CD4-positive, alpha-beta T cell treated with Interleukin-6 for 4 hours (primary cell): ENCODE measurements at places on chromosomes 2 and 18.

- DNase-seq = no peak
Measured at GRCh38 chr2:46079985-46080560, 217.1 kb upstream of the EPAS1 start.

- DNase-seq = no peak
Measured at GRCh38 chr2:227117027-227117426, 47.0 kb downstream of the COL4A4 start.

- DNase-seq = no peak
Measured at GRCh38 chr2:226079671-226080181, 680.2 kb downstream of the NYAP2 start.

DNA sequence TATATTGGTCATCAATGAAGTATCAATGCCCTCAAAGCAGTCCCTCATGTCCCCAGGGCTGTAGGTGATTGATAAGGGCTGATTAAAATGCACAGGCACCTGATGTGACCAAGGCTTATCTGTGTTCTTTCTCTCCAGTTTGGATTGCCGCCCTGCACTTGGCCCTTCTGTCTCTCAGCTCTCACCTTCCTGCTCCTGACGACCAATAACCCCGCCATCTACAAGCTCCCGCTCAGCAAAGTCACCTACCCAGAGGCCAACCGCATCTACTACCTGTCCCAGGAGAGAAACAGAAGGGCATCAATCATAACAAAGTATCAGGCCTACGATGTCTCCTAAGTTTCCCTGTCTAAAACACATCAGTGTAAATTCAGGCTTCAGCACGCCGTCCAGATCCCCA, 41.8 kb upstream of the SLC14A1 start:
- no peak for DNase-seq

DNA sequence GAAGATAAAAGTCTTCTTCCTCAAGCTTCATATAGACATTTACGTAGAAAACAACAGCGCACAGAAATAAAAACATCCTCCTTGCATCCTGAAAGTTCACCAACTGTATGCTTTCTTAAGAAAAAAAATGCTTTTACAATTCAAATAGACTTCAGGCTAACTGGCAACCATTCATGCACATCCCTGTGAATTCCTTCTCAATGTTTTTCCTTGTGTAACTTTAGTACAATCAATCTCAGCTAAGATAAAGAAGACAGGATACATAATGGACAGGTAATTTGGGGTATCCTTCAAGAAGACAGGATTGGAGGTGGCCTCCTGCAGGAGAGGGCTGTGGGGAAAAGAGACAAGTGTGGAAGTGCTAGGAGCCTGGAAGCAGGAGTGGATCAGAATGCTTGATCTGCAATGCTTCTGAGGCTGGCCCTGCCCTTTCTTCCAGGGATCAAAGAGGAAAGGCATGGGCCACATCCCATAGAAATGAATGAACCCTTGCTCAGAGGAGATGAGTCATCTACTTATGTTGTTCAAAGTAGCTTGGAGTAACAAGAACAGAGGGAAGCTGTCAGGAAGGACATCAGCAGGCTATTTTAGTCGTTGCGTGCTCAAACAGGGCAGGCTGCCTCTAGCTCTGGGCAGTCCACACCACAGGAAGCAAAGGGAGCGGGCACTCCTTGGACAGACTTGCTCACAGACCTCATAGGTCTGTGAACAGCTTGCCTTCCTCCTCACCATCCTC, 126.6 kb downstream of the TMEM131 start:
- DNase-seq = no peak

- DNase-seq = no peak
Measured at GRCh38 chr2:176239031-176239430, 30.2 kb upstream of the MTX2 start.

- DNase-seq = no peak
Measured at GRCh38 chr2:234302664-234302991, 194.3 kb downstream of the ARL4C start.

DNA sequence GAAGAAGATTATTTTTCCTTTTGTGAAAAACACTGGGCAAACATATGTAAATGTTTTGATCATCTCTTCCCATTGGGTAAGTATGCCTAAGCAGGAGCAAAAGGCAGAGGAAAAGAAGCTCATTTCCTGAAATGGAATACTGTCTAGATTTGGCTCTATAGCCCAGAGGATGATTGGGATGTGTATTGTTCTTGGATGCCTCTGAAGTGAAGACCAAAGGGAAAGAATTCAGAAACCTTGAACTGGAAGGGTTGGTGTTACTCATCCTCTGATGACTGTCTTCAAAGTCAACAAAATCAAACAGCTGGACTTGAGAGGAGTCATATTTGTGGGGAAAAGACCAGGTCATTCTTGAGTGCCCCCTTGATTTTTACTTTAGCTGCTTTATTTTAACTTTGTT, 112.6 kb upstream of the NT5C1B start:
- no peak for DNase-seq

DNA sequence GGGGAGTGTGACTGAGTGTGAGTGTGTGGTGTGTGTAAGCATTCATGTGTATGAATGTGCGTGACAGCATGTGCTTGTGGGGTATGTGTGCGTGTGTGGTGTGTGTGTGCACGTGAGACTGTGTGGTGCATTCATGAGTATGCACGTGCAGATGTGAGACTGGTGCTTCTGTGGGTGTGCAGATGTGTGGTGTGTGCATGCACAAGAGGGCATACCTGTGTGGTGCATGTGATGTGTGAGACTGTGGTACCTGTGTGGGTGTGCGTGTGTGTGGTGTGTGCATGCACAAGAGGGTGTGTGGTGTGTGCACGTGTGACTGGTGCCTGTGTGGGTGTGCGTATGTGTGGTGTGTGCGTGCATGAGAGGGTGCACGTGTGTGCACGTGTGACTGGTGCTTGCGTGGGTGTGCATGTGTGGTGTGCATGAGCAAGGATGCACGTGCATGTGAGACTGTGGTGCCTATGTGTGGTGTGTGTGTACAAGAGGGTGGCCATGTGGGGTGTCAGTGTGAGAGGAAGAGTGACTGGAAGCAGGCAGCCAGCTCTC, 213.3 kb downstream of the TWIST2 start:
- DNase-seq = no peak

DNA sequence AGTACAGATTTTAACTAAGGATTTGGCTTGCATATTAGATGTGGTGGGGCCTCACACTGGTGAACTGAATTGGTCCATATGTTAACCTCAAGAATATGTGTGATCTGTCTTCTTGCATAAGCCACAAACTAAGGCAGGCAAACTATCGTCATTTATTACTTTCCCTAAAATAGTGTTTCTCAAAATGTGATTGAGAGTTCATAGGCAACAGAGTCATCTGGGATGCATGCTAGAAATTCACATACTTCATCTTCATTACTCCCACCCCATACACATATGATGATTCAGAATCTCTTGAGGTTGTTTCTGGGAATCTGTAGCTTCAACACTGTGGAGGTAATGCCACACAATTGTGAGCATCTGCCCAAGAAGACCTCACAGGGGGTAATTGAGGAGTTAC, 822.8 kb upstream of the CDH2 start:
- DNase-seq = no peak
